ENCODE measurements at places on chromosomes 3 and 15.

DNA sequence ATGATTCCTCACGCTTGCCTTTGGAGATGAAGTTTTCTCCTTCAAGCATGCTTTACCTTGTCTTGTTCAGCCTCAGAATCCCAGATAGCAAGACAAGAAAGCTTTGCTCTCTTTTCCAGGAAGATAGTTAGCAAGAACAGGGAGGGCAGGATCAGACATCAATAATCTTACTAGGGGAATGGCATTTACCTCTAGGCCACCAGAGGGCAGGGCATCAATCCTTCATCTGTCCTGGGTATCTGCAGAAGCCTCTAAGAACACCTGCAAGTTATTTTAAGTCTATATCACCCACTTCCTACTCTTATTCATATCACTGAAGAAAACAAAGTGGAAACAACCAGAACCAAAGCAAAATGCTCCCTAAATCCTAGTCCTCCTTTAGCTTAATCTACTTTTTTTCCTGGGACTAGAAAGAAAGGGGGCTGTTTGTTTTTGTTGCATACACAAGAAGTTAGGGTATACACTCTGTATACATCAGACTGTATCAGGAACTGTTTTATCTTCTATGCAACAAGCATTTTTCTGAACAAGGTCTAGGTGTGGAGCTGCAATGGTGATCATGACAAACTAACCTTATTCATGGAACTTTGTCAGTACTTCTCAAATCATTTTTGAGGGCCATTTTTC lies 862.5 kb downstream of the CADM2 start:
- no peak for DNase-seq

DNA sequence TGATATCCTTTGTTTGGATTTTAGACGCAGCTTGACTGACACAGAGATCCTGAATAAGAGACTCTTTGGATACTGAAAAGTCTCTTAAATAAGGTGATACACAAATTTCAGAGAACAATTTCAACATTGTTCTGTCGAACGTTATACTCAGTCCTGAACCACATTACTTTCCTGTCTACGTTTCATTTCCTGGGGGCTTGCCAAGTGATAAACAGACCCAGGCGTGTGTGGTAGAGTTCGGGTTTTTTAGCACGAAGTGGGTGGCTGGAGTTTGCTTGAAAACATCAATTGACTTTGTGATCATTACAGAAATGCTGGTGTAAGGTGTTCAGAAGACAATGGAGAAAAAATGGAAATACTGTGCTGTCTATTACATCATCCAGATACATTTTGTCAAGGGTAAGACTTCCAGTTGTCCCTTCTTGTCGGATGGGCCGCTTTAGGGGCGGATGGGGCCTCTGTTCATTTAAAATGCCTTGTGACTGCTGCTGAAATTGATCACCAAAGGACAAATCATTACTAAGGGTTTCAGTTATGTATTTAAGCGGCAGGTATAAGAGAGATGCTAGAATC lies at the start of gene CD96:
Gene CD96 (plus strand): TSS at position 287 of the 573 bp plus-strand sequence. CDS start 52 bp downstream, at position 339.
- peak; percentile 32 for DNase-seq

- no peak for DNase-seq
Measured at GRCh38 chr3:138940446-138940845, 6.5 kb downstream of the FOXL2 start.

DNA sequence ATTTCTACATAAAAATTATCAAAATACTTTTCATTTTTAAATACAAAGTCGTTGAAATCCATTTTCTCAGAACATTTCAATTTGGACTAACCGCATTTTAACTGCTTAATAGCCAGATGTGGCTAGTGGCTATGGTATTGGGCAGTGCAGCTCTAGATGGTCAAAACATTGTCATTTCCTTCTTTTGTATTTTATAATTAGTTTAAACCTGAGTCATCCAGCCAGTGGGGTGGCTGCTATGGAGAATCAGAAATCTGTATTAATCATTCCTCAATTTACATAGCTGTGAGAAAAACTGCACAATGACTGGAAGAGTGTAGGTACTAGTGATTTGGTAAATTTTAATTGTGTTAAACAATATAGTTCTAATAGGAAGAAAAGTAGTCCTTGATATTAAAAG lies 245.3 kb downstream of the PDZRN3 start:
- no peak for DNase-seq

GRCh38 chr3:149604125-149604875 lies 53.5 kb downstream of the WWTR1 start:
- DNase-seq = no peak

DNA sequence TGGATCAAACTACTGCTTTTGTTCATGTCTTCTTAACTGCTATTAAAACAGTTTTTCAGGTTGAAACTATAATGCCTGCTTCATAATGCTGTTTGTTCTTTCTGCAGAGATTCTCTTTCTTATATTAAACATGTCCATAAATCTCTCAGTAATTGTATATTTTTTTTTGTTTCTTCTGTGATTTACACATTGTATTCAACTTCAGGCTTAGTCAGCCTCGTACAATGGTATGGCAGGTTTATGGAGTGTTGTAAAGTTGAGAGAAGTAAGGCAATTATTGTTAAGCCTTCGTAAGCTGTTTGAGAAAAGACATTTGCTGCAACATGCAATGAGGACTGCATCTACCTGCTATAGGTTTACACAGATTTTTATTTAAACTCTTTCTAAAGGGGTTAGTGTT lies 977.1 kb downstream of the DIPK2A start:
- no peak for DNase-seq

DNA sequence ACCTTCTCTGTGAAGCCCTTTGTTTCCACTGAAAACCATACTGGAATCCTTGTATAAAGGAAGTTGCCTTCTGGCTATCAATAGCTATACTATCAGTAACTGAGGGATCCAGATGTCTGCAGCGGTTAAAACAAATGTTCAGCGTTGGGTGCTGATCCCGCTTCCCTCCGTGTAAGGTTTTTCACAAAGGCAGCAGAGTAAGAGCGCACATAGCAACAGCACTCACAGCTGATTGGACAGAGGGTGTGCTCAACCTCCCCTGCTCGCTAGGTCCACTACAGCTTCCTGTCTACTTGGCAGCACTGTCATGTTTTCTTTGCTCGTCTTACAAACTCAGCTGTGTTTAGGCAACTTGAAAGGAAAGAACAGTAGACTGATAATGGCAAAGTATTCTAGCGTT lies 27.3 kb downstream of the ATOSA start:
- no peak for DNase-seq

DNA sequence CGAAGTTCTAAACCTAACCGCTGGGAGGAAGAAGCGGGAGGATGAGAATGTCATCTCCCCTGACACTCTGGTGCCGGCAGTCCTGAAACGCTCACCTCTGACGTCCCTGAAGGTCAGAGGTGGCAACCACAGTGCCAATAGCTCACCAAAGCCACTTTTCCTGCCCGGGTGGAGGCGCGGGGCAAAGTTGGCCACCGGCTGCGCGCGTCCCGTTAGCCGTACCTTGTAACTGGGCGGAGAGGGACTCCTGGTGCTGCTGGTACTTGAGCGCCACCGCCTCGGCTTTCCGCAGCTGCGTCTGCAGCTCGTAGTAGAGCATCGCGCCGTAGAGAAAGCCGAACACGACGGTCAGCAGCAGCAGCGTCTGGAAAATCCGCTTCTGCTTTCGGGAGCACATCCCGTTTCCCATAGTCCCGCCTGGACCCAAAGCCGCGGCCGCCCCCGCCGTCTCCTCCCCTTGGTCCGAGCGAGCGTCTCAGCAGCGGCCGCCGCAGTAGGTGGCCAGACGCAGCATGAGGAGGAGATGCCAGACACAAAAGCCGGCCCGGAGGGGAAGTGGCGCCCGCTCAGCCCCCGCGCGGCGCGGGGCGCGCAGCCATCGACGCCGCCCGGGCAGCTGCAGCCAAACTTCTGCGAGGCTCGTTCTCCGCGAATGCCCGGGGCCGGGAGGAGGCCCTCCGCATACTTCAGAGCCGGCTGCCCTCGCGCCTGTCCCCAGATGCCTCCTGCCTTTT lies 680 bp downstream of the GOLIM4 start:
- no peak for DNase-seq

DNA sequence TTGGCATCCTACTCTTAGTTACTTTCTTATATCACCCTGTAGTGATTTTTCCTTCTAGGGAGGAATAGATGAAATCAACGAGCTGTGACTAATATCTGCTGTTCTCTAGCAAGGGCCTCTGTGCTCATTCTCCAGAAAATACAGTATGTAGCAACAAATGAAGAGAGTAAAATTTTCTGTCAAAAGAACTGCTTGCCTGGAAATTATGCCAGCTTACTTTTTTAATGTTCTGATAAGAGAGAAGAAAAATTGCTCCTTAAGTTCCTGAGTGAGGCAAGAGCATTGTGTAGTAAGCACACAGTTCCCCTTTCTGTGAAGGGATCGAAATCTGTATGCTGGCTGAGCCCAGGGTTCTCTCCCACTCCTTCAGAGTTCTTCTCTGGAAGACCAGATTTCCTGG lies 51.4 kb upstream of the GK5 start:
- no peak for DNase-seq

Data from stimulated activated CD4-positive, alpha-beta T cell treated with anti-CD3 and anti-CD28 coated beads, TNF-alpha, amount 100 ng/mL, for 24 hours (primary cell).